ENCODE measurements at places on chromosomes 4 and X. TPM values are rescaled to one million over a fixed set of nuclear protein-coding genes. Genes with fewer than 3 reads are reported as not detected.

GRCh38 chrX:40095583-40096394, 2.0 kb downstream of the BCOR start:
- DNase-seq: no peak

- DNase-seq: no peak
These were observed 39.0 kb downstream of the ATOH1 start for GRCh38 chr4:93867416-93868001.

DNA sequence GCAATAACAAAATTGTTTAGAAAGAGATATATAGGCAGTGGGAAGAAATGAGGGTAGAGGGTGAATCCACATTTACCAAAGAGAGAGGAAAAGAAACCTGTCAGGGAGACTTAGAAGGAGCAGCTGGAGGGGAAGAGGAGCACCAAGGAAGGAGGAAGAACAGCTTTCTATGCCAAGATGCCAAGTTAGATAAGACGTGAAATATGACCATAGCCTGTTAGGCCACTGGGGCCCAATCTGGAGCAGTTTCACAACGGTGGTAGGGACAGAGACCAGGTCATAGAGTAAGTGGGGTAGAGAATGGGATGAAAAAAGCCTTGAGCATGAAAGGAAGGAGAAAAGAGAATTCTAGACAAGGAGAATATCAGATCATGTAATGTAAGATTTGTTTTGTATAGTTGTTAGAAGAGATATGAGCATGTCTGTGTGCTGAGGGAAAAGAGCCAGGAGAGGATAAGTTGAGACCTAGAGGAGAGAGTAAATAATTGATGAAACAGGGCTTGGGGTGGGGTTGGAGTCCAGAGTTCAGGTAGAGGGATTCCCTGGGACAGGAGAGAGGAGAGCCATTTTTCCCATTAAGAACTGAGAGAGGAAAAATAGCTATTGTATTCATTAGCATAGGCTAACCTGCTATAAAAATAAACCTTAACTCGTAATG, 4.4 kb upstream of the SOWAHB start:
- no peak for DNase-seq

- no peak for DNase-seq
These were observed 1.2 kb downstream of the NLRP2B start for GRCh38 chrX:57678686-57679428.

DNA sequence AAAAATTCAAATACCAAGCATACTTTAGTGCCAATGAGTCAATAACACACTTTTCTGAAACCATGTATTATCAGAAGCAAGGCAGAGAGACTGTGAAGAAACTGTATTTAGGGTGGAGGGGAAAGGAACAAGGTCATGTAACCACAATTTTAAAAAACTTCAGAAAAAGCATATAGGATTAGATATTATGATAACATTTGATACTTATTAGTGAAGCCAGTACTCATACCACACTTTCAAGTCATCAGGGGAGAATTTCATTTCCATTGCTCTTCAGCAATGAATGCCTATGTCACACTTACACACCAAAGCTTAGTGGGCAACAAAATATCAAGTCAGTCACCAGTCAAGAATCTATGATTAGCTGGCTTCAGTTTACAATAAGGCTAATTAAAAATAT, 602.2 kb downstream of the IL15 start:
- DNase-seq: no peak

The PAK3 gene
- 30.5 TPM for total RNA-seq

DNA sequence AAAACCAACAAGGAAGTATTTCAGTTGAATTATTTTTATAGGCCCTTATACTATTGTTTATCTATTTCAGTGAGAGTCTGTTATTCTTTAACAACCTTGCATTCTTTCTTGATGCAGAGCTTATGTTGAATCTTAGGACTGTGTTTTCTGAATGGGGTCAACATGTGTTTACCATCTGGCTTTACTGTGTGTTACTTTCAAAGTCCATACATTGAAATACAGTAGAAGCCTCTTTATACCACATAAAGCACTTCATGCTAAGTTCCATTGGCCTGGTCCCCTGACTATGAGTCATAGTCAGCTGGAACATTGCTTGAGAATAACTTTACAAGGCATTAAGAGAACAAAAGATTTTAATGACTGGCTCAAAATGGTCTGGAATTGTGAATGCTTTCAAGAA, 152.6 kb downstream of the GASK1B start:
- peak; percentile 67 for DNase-seq

DNA sequence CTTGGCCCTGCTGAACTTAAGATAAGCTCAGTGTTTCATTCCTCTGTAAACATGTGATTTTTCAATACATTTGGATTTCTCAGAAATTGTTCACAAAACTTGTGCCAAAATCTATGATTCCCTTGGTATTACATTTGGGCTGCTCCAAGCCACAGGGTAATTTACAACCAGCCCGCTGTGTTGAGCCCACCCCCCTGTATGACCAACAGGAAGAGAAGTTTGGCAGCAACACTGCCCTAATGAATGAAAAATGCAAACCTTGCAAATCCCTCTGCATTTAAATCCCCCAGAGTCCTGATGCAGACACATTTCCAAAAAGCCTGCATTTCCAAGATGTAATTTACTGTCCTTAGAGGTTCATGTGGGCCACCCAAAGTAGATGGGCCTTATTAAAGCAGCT, 34.1 kb upstream of the GAB1 start:
- DNase-seq: no peak

The FAM9C gene
- 0.10 TPM for total RNA-seq

- no peak for DNase-seq
These were observed 187.7 kb downstream of the DCTD start for GRCh38 chr4:182729516-182729915.

GRCh38 chr4:7063362-7063761, 4.5 kb downstream of the GRPEL1 start:
- no peak for DNase-seq

GRCh38 chrX:17669891-17670290, 67.4 kb upstream of the SCML1 start:
- DNase-seq: no peak

The TMSB15B gene
- 14.1 TPM for total RNA-seq

- DNase-seq: no peak
These were observed 67.7 kb upstream of the PGRMC2 start for GRCh38 chr4:128355305-128355704.

DNA sequence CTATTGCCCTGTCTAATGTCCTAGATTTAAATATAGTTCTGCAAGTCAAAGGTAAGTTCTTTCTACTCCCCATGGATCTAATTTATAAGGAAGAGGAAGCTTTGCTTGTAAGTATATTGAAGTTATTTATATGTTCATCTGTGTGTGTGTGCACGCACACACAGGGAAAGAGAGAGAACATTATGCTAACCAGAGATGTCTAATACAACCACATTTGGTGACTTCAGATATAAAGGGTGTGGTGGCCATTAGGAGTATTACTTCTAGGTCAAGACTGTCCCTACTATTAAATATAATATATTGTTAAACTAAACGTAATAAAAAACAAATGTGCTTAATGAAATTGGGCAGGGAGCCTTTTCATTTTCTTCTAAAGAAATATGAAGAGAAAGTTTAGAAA, 4.1 kb downstream of the DCK start:
- DNase-seq: no peak

- DNase-seq: no peak
These were observed 9.6 kb downstream of the PPP3CA start for GRCh38 chr4:101337688-101338087.

The NXF2B gene
- total RNA-seq: not detected

The ADH7 gene
- total RNA-seq: not detected

DNA sequence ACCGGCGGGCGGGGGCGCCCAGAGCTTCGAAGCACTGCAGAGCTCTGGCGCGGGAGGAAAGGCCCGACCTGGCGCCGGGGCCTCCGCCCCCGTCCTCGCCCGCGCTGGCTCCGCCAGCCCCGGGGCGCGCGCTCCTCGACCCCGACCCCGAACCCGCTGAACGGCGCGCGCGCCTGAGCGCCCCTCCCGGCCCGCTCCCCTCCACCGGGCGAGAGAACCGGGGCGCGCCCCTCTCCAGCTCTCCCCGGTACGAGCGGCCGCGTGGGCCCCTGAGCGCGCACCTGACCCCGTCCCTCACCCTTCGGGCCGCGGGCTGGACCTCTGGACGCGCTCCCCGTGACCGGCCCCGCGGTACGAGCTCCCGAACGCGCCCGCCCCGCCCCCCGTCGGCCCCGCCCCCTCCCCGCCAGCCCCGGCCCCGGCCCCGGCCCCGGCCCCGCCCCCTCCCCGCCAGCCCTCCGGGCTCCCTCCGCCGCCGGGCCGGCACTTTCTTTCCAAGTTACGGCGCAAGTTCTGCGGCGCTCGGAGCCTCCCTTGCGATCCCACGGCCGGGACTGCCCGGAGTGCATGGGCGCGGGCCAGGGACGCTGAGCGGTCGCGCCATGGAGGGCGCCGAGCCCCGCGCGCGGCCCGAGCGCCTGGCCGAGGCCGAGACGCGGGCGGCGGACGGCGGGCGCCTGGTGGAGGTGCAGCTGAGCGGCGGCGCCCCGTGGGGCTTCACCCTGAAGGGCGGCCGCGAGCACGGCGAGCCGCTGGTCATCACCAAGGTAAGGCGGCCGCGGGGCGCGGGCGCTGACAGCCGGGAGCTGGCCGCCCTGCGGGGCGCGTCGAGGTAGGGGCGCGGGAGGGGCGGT, at the start of gene SHROOM2:
Gene SHROOM2 (plus strand): TSS at position 486 of the 854 bp plus-strand sequence. CDS start 117 bp downstream, at position 603.
- no peak for DNase-seq

The GYG2 gene
- 20.3 TPM for total RNA-seq

GRCh38 chr4:182975806-182976205, 58.6 kb upstream of the DCTD start:
- no peak for DNase-seq

- DNase-seq: no peak
These were observed 2.6 kb downstream of the TEX13B start for GRCh38 chrX:107979534-107979933.

The DUSP21 gene
- total RNA-seq: not detected

The AMELX gene
- total RNA-seq: not detected

GRCh38 chrX:21990832-21991231, 41.3 kb upstream of the PHEX start:
- DNase-seq: no peak

DNA sequence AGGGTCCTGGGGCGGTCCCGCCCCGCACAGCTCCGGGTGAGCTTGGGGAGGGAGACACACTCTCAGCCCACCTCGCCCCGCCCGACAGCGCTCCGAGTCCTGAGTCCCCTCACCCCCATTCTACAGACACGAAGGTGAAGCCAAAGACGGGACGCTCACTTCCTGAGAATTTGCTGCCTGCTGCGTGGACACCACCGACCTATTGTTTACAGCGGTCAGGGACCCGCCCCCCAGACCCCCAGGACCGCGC, 796 bp upstream of the ZNF141 start:
- no peak for DNase-seq

The KLB gene
- total RNA-seq: 0.30 TPM

The VCX2 gene
- not detected for total RNA-seq

The DACH2 gene
- total RNA-seq: 9.1 TPM

DNA sequence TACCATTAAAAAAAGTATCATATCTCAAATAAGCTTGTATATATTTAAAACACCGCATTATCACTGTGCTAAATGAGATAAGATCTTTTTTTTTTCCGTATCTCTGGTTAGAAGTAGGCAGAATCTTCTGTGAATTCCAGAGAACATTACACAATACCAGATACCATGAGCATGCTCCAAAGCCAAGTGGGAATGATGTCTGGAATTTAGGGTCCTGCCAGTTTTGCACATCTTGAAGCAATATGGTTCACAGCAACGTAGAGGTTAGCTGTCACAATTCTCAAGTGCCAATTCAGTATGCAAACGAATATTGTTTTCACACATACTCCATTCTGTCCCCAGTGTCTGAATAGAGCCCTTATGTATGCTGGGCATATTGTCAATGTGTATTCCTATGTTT, 127.5 kb upstream of the NEIL3 start:
- no peak for DNase-seq

The GLRB gene
- 70.1 TPM for total RNA-seq

GRCh38 chr4:152072001-152072485, 311.2 kb upstream of the GATB start:
- DNase-seq: no peak

- no peak for DNase-seq
These were observed 1658.0 kb downstream of the STIM2 start for GRCh38 chr4:28518561-28519165.

The SYP gene
- total RNA-seq: 83.5 TPM

The TMEM31 gene
- total RNA-seq: 0.44 TPM

The GAGE13 gene
- total RNA-seq: not detected

DNA sequence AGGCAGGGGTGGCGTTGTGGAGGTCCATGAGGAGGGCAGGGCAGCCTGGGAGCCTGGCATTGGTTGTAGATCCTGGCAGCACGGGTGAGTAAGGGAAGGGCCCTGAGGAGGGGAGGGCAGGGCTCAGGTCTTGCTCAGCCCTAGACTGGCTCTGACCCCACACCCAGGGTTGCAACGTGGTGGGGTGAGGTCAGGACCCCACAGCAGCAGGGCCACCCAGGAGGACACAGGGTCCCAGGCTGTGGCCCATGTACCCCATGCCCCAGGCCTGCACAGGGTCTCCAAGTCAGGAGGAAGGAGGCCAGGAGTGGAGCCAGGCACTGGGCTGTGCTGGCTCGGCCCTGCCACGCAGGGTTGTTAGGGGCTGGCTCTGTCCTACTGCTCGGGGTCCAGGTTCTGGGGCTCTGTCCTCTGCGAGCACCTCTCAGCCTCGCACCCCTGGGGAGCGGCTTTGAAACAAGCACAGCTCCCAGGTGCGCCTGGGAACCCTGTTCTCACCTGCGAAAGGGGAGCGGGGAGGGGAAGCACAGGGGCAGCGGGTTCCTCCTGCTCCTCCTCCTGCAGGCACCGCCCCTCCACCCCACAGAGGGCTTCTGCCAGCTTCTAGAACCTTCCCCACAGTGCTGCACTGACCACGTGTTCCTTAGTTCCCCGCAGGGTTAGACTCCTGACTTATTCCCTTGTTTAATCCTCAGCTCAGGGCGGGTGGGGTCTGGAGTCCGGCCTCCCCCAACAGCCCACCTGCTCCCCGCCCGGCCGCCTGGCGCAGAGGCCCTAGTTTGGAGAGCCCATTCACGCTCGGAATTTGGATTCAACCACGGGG, 20.4 kb downstream of the MSANTD1 start:
- no peak for DNase-seq

The TGIF2LX gene
- total RNA-seq: not detected

- DNase-seq: no peak
These were observed 99.3 kb upstream of the ARMCX2 start for GRCh38 chrX:101759000-101759399.

GRCh38 chrX:49309401-49309981, 6.0 kb downstream of the GAGE10 start:
- DNase-seq: no peak

DNA sequence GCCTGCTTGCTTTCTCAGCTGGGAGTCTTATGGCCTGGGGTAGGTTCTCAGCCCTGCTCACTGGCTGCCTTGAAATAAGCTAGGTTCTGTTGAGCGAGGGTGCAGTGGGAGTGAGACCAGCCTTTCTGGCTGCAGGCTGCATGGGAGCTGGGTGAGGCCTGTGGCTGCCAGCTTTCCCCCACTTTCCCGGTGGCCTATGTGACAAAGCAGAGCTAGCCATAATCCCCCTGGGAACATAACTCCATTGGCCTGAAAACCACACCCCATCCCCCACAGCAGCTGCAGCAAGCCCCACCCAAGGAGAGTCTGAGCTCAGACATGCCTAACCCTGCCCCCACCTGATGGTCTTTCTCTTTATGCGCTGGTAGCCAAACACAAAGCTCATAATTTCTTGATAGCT, 118.9 kb downstream of the KLHL4 start:
- DNase-seq: no peak

GRCh38 chr4:13944095-13944511, 316.6 kb upstream of the BOD1L1 start:
- no peak for DNase-seq

- no peak for DNase-seq
These were observed 38.0 kb downstream of the PCGF3 start for GRCh38 chr4:743463-744211.

Data from spinal cord (tissue), 10 donors.